Hepatic stellate cell (primary cell): ENCODE measurements at places on chromosomes 12 and 14.

DNA sequence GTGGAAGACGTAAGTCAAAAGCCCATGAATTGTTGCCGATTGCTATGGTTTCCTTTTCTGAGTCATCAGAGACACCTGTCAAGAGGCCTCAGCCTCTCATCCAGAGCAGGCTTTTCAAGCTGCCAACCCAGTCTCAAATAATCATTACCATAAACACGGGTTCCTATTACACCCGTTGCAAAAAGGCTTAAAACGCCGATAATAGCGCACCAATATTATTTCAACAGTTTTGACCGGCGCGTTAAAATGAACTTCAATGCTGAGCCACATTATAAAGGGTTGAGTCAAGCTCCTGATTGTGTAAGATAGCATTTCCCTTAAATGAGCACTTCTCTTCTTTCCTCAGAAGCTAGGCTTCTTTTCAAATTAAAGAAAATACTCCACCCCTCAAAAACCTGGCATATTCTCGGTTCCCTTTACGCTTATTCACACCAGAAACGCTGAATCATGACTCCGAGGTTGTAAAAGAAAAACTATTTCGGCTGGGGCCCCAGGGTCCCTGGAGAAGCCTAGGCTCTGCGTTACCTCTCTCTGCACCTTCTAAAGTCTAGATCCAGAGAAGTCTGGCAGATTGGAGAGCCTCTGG is 1.4 kb downstream of the TMTC1 start:
- DNase-seq: no peak

GRCh38 chr14:67738740-67739504 is 37.2 kb downstream of the RDH12 start:
- peak; percentile 84 for DNase-seq

DNA sequence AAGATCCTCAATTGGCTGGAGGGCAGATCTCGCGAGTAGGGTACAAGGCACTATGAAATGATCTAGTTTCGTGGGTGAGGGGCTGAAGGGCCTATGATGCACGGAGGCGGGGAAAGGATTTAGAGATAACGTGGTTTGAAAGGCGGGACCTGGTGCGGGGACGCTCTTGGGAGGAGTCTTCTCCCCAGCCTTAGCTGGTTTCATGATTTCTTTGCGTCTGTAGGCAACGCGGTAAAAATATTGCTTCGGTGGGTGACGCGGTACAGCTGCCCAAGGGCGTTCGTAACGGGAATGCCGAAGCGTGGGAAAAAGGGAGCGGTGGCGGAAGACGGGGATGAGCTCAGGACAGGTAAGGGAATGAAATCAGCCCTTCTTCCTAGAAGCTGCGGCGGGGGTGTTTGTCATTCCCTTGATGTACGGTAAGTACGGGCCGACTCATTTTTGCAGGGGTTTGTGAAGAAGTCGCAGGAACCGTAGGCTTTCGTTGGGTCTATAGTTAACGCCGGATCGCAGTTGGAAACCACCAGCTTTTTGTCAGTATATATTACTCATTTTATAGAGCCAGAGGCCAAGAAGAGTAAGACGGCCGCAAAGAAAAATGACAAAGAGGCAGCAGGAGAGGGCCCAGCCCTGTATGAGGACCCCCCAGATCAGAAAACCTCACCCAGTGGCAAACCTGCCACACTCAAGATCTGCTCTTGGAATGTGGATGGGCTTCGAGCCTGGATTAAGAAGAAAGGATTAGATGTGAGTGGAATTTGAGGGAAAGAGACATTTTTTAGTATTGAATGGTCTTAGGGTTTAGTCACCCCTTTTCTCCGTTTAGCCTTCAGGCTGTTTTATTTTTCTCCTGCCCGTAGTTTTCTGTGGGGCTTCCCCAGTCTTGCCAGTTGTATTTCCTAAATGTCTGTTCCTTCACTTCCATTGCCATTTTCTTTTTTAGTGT is 602 bp downstream of the APEX1 start:
- DNase-seq: peak; percentile 81

GRCh38 chr12:26287671-26288381 is 92.5 kb downstream of the SSPN start:
- no peak for DNase-seq

GRCh38 chr12:52362118-52362726 is 5.1 kb downstream of the KRT85 start:
- DNase-seq: no peak

DNA sequence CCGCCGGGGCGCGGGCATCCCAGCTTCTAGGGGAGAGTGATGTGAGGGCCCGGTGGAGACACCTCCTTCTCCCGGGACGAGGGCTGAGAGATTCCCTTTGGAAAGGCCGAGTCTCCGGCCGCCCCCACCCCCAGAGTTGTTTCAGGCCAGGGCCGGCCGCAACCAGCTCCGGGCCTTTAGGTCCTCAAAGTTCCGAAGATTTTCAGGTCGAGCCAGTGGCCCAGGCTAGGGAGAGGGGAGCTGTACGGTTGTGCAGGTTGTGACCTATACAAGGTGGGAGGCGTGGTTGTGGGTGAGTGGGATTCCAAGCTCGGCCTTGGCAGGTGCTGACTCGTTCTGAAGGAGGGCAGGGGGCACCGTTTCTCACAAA is 18.4 kb upstream of the ANKRD33 start:
- DNase-seq: no peak
